Vagina (tissue), 2 donors: ENCODE measurements at places on chromosomes 1 and 21.
A peak's percentile ranks its signal among the peaks of the same experiment; 100 is the strongest.

DNA sequence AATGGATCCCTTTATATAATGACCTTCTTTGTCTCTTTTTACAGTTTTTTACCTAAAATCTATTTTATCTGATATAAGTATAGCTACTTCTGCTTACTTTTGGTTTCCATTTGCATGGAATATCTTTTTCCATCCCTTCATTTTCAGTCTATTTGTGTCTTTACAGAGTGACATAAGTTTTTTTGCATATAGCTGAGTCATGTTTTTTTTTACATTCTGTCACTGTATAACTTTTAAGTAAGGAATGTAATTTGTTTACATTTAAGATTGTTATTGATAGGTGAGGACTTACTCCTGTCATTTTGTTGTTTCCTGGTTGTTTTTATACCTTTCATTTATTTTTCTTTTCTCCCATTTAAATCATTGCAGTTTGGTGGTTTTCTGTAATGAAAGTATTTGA is 402.7 kb upstream of the ADGRL2 start:
- H3K4me1 ChIP-seq, result no peaks in the 10 kb centered on the region
- H3K36me3 ChIP-seq, result no peaks in the 10 kb centered on the region
- DNase-seq, result no peak
- no peaks in the 10 kb centered on the region for H3K27me3 ChIP-seq

GRCh38 chr1:14071581-14071980 is 371.6 kb downstream of the PRDM2 start:
- H3K36me3 ChIP-seq, result no peaks in the 10 kb centered on the region
- H3K27ac ChIP-seq, result no peak overlapping the region
- DNase-seq, result no peak
- no peak overlapping the region for H3K4me3 ChIP-seq
- no peaks in the 10 kb centered on the region for H3K27me3 ChIP-seq

GRCh38 chr1:156612666-156613065 is 6.5 kb upstream of the HAPLN2 start:
- no peaks in the 10 kb centered on the region for H3K36me3 ChIP-seq
- no peak for DNase-seq
- H3K4me1 ChIP-seq, result no peaks in the 10 kb centered on the region
- H3K27me3 ChIP-seq, result no peaks in the 10 kb centered on the region
- H3K4me3 ChIP-seq, result no peak overlapping the region

DNA sequence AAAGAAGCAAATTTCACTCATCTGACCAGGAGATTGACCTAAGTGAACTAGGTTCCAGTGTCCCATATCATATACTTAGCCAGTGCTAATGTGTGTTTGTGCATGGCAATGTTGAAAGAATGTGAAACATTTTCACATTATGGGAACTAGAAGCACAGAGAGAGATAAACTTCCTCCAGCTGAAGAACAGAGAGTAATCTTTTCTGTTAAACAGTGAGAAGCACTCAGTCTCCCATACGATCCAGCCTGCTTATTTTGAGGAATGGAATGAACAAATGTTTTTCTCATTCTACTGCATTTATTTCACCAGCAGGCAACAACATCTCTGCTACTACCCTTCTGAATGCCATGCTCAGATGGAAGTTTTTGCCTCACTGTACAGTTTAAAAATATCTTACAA is 170.5 kb downstream of the TTLL7 start:
- H3K27me3 ChIP-seq, result no peaks in the 10 kb centered on the region
- DNase-seq, result no peak
- H3K4me3 ChIP-seq, result no peak overlapping the region
- H3K4me1 ChIP-seq, result no peaks in the 10 kb centered on the region

GRCh38 chr1:203756036-203756435 is 8.9 kb upstream of the LAX1 start:
- no peak overlapping the region for H3K4me3 ChIP-seq
- no peak overlapping the region for H3K27ac ChIP-seq
- DNase-seq, result no peak
- no peaks in the 10 kb centered on the region for H3K4me1 ChIP-seq

DNA sequence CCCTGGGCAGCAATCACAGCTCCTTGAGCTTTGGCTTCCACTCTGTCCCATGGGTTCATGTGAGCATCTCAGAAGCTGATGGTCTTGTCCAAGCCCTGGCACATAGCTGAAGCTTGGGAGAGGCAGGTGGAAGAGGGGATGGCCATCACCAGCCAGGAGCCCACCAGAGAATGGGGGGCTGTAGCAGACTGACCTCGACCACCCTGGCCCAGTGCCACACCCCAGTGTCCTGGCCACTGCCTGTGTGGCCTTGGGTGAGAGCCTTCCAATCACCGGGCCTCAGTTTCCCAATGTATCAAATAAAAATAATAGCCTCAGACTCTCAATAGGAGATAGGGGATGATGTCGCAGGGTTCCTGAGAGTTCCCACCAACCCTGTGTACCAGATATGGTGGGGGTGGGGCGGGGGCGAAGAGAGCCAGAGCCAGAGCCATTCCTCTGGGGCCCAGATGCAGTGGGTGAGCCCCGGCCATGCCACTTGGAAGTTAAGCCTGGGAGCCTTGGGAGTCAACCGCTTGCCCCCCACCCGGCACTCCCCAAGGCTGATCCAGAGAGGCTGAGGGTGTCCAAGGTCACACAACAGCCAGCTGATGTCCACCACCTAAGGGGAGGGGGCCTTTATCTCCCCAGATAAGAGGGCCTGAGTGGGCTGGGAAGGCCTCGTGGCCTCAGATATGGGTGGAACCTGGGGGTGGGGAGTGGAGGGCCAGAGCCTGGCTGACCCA is 9.3 kb upstream of the EDN2 start:
- no peaks in the 10 kb centered on the region for H3K27me3 ChIP-seq
- DNase-seq, result no peak
- peak overlapping the region; percentile 91 for H3K27ac ChIP-seq
- no peak overlapping the region for H3K4me3 ChIP-seq
- H3K4me1 ChIP-seq, result peaks cover 37% of the 10 kb centered on the region

DNA sequence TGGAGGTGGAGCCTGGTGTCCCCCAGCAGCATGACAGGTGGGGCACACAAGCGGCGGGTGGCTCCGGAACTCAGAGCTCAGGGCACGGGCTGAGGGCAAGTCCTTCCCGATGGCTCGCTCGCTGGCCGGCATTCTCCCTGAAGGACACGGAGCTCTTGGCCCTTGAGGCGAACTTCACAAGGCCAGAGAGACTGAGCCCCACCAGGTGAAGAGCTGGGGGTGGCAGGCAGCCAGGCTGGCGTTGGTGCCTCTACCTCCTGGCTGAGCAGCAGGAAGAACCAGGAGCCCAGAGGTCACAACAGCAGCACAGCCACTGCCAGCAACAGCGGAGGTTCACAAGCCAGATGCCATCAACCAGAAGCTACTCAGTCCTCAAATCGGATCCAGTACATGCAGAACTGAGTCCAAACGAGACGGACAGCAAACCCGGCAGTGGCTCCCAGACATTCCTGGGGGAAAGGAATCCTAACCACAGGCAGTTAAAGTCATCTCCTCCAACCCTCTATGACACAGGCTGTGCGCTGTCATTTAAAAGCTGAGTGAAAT is 54.1 kb downstream of the NPHP4 start:
- peak; percentile 81 for DNase-seq
- no peaks in the 10 kb centered on the region for H3K4me1 ChIP-seq

- no peak overlapping the region for H3K27ac ChIP-seq
- H3K4me1 ChIP-seq, result no peaks in the 10 kb centered on the region
- H3K36me3 ChIP-seq, result no peaks in the 10 kb centered on the region
- no peak for DNase-seq
- no peaks in the 10 kb centered on the region for H3K27me3 ChIP-seq
Observed at GRCh38 chr1:203930342-203930741, 68.9 kb downstream of the SNRPE start.

- no peak overlapping the region for H3K4me3 ChIP-seq
- no peak for DNase-seq
- no peaks in the 10 kb centered on the region for H3K27me3 ChIP-seq
- H3K36me3 ChIP-seq, result no peaks in the 10 kb centered on the region
Observed at GRCh38 chr1:176066709-176067108, 140.4 kb downstream of the COP1 start.

DNA sequence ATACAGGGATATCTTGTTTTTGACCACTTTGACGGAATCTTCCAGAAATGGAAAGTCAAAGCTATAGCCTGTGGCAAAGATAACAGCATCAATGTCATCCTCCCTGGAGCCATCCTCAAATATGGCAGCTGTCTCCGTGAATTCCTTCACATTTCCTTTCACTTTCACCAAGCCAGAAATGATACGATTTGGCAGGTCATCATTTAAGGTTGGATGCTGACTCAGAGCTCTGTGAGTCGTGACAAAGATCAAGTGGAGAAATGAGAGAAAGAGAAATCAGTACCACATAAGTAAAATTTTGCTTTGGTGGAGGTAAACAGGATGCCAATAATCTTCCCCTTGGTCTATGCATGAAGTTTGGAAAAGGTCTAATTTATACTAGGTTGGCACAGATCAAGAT is 23.9 kb downstream of the FMO5 start:
- H3K4me3 ChIP-seq, result no peak overlapping the region
- H3K27me3 ChIP-seq, result no peaks in the 10 kb centered on the region
- no peaks in the 10 kb centered on the region for H3K4me1 ChIP-seq
- no peaks in the 10 kb centered on the region for H3K36me3 ChIP-seq
- no peak for DNase-seq

- H3K36me3 ChIP-seq, result no peaks in the 10 kb centered on the region
- H3K4me1 ChIP-seq, result no peaks in the 10 kb centered on the region
- no peaks in the 10 kb centered on the region for H3K27me3 ChIP-seq
- no peak overlapping the region for H3K27ac ChIP-seq
- H3K4me3 ChIP-seq, result no peak overlapping the region
- peak; percentile 54 for DNase-seq
Observed at GRCh38 chr1:208525417-208525816, 281.2 kb upstream of the PLXNA2 start.

GRCh38 chr1:50978852-50979781 is 9.1 kb downstream of the CDKN2C start:
- H3K27ac ChIP-seq, result peak overlapping the region; percentile 96
- no peaks in the 10 kb centered on the region for H3K4me1 ChIP-seq
- H3K4me3 ChIP-seq, result peak overlapping the region; percentile 87
- no peak for DNase-seq
- no peaks in the 10 kb centered on the region for H3K36me3 ChIP-seq

GRCh38 chr21:46221664-46222435 is 6.7 kb downstream of the LSS start:
- DNase-seq, result no peak
- no peak overlapping the region for H3K27ac ChIP-seq
- no peaks in the 10 kb centered on the region for H3K36me3 ChIP-seq
- no peaks in the 10 kb centered on the region for H3K27me3 ChIP-seq
- no peak overlapping the region for H3K4me3 ChIP-seq

DNA sequence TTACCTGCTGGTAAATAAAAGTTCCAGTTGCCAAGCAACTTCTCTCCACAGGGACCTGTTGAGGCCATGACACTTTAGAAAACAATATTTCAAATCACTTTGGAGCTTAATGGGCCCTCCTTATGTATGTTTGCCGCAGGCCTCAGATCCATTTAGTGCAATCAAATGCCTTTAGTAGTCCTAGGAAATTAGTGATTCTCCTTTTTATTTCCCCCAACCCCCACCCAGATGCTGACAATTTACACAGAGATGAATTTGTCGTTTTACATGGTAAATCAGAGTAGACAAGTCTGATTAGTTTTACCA is 83.6 kb downstream of the CLIC4 start:
- H3K4me1 ChIP-seq, result peaks cover 46% of the 10 kb centered on the region
- H3K27me3 ChIP-seq, result no peaks in the 10 kb centered on the region
- DNase-seq, result no peak
- no peaks in the 10 kb centered on the region for H3K36me3 ChIP-seq
- no peak overlapping the region for H3K4me3 ChIP-seq

DNA sequence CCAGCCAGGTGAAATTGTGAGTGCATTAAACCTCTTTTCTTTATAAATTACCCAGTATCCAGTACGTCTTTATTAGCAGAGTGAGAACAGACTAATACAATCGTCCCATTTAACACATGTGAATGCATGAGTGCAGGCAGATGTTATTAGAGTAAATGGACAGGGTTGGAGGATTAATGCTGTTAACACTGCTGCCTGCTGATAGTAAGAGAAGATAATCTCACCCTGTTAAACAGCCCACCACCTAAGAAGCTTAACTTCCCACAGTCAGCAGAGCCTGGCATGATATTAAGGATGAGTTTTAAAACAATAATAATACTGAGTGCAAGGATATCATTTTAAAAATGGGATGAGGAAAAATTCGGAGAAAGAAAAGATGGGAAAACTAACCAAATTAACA is 181.4 kb upstream of the LHX8 start:
- no peak overlapping the region for H3K4me3 ChIP-seq
- no peak overlapping the region for H3K27ac ChIP-seq
- H3K36me3 ChIP-seq, result no peaks in the 10 kb centered on the region
- H3K27me3 ChIP-seq, result no peaks in the 10 kb centered on the region

GRCh38 chr1:41698916-41699860 is 214.7 kb upstream of the EDN2 start:
- no peak overlapping the region for H3K27ac ChIP-seq
- H3K27me3 ChIP-seq, result no peaks in the 10 kb centered on the region
- H3K36me3 ChIP-seq, result no peaks in the 10 kb centered on the region
- H3K4me1 ChIP-seq, result no peaks in the 10 kb centered on the region
- no peak for DNase-seq

DNA sequence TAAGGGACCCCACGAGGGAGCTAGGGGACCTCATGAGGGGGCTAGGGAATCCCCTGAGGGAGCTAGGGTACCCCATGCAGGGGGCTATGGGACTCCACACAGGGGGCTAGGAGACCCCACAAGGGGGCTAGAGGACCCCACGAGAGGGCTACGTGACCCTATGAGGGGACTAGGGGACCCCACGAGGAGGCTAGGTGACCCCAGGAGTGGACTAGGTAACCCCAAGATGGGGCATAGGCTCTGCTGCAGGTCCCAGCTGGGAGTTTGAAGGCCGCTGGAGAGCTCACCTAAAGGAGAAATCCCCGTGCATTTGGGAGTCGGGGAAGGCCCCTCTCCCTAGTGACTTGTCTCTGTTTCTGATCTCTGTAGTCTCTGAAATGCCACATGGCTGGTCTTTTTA is 50.0 kb upstream of the DMRTB1 start:
- no peak overlapping the region for H3K4me3 ChIP-seq
- no peaks in the 10 kb centered on the region for H3K27me3 ChIP-seq
- H3K27ac ChIP-seq, result no peak overlapping the region
- no peaks in the 10 kb centered on the region for H3K4me1 ChIP-seq
- DNase-seq, result peak; percentile 58

GRCh38 chr1:28716336-28716735 is 20.4 kb upstream of the YTHDF2 start:
- H3K27me3 ChIP-seq, result no peaks in the 10 kb centered on the region
- no peaks in the 10 kb centered on the region for H3K36me3 ChIP-seq
- H3K4me1 ChIP-seq, result peaks cover 9% of the 10 kb centered on the region

GRCh38 chr1:172325531-172325930 is 95.0 kb upstream of the C1orf105 start:
- no peaks in the 10 kb centered on the region for H3K27me3 ChIP-seq
- no peak overlapping the region for H3K4me3 ChIP-seq
- no peak for DNase-seq
- H3K27ac ChIP-seq, result no peak overlapping the region

- H3K4me3 ChIP-seq, result no peak overlapping the region
- H3K4me1 ChIP-seq, result peaks cover 23% of the 10 kb centered on the region
- H3K27ac ChIP-seq, result no peak overlapping the region
Observed at GRCh38 chr1:20693623-20694022, 24.2 kb downstream of the KIF17 start.

- no peaks in the 10 kb centered on the region for H3K4me1 ChIP-seq
- H3K27me3 ChIP-seq, result no peaks in the 10 kb centered on the region
Observed at GRCh38 chr21:31360717-31361116, 16.7 kb upstream of the TIAM1 start.

GRCh38 chr1:1399872-1400575 is 889 bp upstream of the CCNL2 start:
- H3K27ac ChIP-seq, result peak overlapping the region; percentile 66
- H3K27me3 ChIP-seq, result no peaks in the 10 kb centered on the region
- DNase-seq, result no peak
- H3K4me1 ChIP-seq, result peaks cover 39% of the 10 kb centered on the region
- H3K36me3 ChIP-seq, result no peaks in the 10 kb centered on the region
